Activated CD4-positive, alpha-beta T cell treated with anti-CD3 and anti-CD28 coated beads for 4 hours (primary cell): ENCODE measurements at places on chromosomes 7 and 10.

GRCh38 chr7:30658479-30659074, 23.7 kb downstream of the CRHR2 start:
- no peak for DNase-seq

DNA sequence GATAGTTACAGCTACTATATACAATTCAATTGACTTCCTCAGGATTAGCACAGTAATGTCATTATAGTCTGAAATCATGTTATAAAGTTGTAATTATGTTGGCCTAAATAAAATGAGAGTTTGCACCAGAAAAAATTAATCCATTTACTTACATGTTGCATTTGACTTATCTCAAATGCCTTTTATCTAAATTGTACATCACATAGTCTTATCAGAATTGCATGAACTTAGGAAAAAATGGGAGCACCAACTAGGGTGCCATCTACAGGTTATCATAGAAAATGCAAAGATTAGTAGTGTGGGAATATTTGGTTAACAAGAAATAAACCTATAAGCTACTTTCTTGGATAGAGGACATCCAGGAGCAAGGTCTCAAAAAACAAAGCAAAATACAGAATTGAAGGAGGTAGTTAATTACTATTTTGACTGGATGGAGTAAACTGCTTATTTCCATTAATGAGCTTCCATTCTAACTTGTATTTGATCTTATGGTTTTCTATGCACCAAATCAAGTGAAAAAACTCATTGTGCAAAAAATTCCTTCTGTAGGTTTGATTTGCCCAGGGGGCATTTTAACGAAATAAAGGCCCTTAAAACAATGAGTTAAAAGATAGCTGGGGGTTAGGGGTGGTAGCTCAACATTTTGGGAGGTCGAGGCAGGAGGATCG, 60.0 kb upstream of the ORC5 start:
- no peak for DNase-seq

- DNase-seq, result no peak
Observed at GRCh38 chr7:668139-668931, 58.2 kb upstream of the DNAAF5 start.

- no peak for DNase-seq
Observed at GRCh38 chr7:66930341-66930740, 9.3 kb downstream of the TMEM248 start.

DNA sequence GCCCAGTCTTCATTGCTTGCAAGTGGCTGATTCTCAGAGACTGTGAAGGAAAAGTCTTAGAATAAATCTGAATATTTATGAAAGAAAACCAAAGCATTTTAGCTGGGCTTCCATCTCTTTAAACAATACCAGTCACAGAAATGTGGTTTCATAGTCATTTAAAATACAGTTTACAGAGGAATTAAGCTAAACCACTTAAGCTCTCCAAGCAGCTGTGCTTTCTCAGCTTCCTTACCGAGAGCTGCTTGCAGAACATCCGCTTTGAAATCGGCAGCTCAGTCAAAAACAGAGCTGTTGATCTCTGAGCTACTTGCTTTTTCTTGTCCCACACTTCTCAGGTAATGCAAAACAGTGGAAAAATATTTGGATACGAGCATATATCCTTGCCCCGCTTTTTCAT, 134.5 kb downstream of the DYNC1I1 start:
- DNase-seq, result no peak
